Activated naive CD8-positive, alpha-beta T cell treated with anti-CD3 and anti-CD28 coated beads, Interleukin-2, amount 50 U/mL, for 16 hours (primary cell): ENCODE measurements at places on chromosomes 1 and 21.

- DNase-seq = no peak
These were observed 70.1 kb upstream of the NTPCR start for GRCh38 chr1:232880354-232880753.

DNA sequence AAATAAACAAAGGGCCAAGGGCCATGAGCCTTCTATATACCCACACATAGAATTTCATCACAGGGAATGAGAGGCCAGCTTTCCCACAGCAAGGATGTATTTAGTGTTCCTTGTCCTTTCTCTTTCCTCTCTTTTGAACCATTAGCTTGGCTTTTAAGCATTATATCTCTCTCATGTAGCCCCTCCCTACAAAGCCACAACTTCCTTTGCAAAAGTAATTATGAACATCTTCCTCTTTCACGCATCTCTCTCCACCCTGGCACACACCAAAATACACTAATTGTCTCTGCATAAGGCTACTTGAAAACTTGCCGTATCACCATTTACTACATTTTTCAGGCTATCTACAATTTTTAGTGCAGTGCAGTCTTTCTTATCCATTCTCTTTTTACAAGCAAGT, 1.9 kb upstream of the AK5 start:
- DNase-seq = no peak

DNA sequence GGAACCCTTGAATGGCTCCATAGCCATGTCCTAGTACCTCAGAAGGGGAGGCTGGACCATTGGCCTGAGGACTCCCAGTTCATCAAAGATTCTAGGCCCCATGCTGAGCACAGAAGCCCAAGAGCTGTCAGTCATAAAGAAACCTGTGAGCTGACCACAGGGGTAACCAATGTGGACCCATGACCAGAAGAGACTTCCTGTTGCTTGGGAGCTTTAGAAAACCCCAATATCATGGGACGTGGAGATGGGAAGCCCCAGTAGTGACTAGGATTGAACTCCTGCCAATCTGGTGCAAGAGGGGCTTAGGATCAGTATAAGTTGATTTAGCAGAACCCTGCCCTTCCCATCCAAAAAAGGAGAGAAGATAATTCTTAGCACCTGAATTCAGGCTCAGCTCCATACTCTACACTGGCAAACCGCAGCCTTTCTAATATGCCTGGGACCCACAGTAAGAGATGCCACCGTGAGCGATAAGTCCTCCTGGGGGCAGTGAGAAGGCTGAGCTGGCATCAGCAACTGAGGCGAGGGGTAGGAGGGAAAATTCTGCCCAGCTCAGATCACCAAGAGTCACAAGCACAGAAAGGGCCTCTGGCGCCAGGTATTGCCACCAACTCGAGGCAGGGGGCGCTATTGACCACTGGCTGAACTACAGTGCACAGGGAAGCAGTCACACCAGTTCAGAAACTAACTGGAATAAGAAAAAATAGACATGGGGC, 108.9 kb downstream of the CAPN8 start:
- DNase-seq = no peak

GRCh38 chr1:116078699-116079223, 32.4 kb upstream of the MAB21L3 start:
- DNase-seq = no peak

GRCh38 chr1:245870698-245871097, 636.4 kb downstream of the SMYD3 start:
- DNase-seq = no peak

DNA sequence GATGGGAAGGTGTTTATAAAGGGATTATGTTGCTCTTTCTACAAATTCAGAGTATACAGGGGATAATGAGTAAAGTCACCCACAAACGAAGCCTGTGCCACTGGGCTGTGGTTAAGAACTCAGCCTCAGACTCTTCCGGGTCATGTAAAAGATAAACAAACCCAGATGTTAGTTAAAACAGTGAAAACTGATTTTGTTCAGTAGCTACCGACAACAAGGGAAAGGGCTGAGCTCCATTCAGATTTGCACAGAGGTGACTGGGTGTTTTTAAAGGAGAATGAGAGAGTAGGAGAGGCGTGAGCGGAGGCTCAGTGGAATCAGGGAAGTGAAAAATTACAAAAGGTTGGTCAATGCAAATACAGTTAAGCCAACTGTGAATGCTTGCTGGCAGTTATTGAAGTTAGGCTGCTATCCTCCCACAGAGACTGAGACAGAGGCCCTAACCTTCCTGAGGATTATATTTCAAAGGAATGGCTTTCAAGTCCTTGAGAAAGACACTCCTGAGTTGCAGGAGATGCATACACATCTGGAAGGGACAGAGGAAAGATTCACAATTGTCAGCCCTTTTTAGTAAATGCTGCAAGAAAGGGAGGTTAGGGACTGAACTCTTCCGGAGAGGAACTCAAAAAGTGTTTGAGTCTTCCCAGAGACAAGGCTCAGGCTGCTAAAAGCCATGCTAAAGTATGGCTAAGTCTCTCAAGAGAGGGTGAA, 29.9 kb upstream of the SAMD13 start:
- DNase-seq = no peak

DNA sequence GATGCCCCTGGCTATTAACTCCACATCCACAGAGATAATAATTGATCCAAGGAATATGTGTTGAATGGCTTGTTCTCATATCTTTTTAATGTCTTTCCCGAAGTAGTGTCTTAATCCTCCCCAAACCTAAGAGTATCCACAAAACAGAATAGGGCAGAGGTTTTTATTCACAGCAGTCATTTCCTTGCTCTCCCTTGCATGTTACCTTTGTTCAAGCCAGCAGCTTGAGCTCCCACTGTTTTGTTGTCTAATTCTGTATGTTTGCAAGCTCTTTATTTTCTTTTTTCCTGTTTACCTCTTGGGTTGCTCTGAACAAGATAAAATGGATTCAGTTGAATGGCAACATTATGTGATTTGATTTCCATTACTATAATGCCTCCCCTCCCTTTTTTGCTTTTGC, 308.6 kb upstream of the ZP4 start:
- DNase-seq = no peak

DNA sequence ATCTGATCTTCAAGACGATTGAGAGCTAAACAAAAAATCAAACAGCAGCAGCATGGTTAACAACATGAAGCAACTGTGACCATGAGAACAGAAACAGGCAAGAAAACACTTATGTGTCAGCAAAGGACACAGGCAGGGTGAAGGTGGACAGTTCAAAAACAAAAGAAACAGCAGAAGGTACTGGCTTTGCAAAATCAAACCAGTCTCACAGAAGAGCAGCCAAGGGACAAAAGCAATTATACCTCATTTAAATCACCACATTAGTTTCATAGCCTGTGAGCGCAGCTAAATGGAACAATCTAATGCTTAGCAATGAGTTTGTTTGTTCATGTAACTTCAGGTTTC, 59.1 kb downstream of the CAPN2 start:
- no peak for DNase-seq

DNA sequence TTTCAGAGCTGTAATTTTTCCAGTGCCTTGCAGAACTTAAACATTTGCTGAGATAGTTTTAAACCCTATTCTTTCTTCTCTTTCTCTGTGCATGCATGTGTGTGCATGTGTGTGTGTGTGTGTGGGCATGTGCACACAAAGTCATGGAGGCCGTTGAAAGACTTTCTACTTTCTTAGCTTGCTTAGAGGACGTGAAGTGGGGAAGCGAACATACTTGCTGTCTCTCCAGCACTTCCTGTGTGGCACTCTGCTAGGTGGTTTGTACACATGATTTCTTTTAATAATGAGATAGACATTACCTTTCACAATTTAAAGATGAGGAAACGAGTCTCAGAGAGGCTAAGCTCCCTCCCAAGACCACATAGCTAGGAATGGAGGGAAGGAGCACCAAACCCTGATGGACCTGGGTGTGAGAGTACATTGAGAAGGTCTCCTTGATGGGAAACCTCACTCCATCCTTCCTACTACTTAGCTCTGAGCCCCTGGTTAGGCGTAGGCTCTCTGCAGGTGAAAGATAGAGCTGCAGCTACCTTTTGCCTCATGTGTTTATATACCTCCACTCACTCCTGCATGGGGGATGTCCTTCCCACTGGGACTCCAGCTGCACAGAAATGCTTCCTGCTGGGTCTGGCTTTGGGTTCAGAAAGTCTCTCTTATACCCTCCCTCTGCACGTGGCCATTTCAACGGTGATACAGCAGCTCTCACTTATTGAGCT, 101.9 kb upstream of the USP24 start:
- no peak for DNase-seq

DNA sequence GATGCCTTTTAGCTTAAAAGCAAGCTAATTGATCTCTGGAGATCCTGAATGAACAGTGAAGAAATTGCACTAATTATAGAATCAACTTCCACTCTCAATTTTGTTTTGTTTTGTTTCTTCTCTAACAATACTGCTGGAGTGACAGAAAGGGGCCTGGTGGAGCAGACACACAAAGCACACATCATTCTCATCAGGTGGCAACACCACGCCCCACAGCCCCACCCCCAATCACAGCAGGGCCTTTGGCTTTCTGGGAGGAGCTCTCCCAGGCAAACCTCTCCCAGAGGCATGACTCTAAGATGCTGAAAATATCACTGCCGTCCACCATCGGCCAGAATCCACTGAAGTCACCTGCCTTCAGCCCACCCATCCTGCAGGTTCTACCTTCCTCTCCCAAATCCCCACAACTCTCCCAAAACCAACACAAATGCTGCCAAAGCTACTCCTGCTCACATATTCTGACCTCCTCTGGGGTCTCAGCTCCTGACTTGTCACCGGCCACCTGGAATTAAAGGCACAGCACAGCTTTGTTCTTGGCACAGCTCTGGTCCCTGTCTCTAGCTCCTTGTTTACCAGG, 120.7 kb downstream of the GRIK3 start:
- no peak for DNase-seq

GRCh38 chr21:30194701-30195299, 21.1 kb downstream of the CLDN8 start:
- no peak for DNase-seq

DNA sequence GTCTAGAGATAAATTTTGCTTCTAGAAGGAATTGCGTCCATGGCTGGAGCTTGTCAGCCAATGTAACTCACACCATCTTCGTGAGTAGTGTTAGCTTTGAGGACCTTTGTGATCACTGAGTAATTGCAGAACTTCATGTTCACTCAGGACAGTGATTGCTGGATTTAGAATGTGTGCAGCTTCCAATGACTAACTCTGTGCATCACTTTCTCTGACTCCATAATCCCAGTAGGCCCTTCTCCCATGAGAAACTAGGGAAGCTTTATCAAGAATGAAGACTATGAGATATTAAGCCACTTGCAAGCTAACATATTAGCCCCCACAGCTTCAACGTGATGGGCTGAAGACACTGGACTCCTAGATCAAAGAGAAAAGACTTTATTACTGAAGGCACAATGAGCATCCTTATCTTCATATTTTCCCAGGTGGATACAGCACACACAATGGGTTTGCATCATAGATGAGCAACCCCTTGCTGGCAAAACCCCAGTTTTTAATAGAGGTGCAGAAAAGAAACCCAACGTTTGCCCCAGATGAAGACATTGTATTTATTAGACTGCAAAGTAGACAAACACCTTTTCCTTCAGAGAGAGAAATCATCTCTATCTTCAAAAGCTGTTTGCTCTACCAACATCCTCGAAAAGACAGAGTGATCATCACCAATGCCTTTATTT, 561.0 kb downstream of the LTN1 start:
- DNase-seq = no peak

- no peak for DNase-seq
These were observed 94.7 kb upstream of the TARDBP start for GRCh38 chr1:10917513-10918454.

GRCh38 chr21:45114072-45114471, 39.7 kb downstream of the ADARB1 start:
- DNase-seq = no peak

GRCh38 chr1:71885171-71885570, 397.2 kb downstream of the NEGR1 start:
- no peak for DNase-seq
